Sciatic nerve (tissue), 2 donors: ENCODE measurements at places on chromosomes 7 and 10. TPM values are rescaled to one million over a fixed set of nuclear protein-coding genes. Genes with fewer than 3 reads are reported as not detected.

FGFBP3 gene
- 6.0 TPM for total RNA-seq

ERVW-1 gene
- 0.22 TPM for total RNA-seq

DNA sequence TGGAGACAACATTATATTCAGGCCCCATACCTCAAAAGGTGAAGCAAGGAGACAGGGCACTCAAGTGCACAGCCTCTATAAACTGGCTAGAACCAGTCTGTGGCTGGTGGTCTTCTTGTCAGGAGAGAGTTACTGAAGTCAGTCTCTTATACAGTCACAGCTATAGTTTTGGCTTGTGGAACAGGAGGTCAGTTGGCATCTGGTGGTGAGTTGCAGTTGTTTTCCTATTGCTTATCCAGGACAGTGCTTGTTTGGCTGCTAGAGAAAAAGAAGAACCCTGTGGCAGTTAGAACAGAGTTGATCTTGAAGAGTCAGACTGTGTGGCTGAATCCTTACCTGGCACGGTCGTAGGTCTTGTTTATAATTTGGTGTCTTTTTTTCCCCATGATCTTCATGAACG, 17.3 kb downstream of the CCM2 start:
- no peak for DNase-seq

PPP1R17 gene
- total RNA-seq: not detected

DNA sequence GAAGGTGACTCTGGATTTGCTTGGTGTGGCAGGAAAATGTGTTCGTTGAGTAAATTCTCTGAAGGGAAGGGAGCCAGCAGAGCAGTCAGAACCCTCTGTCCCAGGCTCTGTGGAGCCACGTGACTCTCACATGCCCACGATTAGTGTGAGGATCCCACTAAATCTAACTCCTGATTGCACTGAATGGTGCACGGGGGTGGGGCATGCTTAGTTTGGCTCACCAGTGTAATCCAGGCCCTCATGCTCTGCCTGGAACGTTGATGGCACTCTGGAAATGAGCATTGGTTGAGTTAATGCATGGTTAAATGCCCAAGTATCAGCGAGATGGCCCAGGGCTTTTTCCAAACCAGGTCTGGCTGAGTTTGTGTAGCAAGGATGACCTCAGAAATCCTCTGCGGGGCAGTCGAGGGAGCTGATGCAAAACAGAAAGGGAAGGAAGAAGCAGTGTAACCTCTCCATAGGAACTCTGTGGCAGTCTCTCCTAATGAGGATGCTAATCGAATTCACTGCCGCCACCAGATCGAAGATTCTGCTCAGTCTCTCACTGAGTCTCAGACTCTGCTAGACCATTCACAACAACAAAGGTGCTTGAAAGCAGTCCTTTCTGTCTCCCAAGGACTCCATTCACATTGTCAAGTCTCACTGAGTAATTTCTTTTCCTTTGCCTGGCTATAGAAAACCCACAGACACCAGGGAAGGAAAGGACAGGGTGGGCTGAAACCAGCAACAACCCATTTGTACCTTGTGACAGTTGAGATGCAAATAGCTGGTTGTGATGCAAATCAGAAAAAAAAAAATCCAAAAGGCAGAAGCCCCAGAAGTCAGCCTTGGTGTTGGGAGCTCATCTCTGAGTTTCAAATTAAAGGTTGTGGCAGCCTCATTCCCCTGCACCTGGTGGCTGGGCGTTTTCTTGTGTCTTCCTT, 98.1 kb downstream of the C10orf105 start:
- peak; percentile 78 for DNase-seq

PRR15 gene
- not detected for total RNA-seq

- no peak for DNase-seq
Observed at GRCh38 chr7:25454020-25454419, 225.7 kb upstream of the NPVF start.

GRCh38 chr10:60339757-60340156, 49.9 kb downstream of the ANK3 start:
- DNase-seq: no peak

PRSS1 gene
- total RNA-seq: 4.7 TPM

DNA sequence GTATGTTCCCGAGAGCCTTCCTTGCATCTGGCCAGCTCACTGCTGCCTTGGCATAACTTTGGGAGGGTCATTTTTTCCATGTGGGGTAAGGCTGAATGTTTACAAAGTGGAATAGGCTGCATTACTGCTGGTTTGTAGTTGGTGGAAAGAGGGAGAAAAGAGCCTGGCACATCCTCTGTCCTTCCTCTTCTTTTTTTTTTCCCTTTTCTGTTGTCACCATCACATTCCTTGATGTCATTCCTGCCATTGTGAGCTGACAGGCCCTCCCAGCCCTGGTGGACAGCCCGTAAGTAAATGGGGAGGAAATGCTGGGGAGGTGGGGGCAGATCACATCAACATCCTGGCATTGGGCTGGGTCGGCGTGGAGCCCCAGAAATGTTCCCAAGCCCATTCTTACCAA, at the start of gene GARIN1A:
TSS of gene GARIN1A (plus strand) at position 301 of the 400 bp plus-strand sequence. CDS start 106 bp downstream, outside the sequence.
- DNase-seq: no peak

HMX2 gene
- not detected for total RNA-seq
